Activated naive CD4-positive, alpha-beta T cell (primary cell): ENCODE measurements at places on chromosomes 7 and 10.

GRCh38 chr7:37198906-37199485 is 249.7 kb downstream of the ELMO1 start:
- DNase-seq = peak; percentile 53

DNA sequence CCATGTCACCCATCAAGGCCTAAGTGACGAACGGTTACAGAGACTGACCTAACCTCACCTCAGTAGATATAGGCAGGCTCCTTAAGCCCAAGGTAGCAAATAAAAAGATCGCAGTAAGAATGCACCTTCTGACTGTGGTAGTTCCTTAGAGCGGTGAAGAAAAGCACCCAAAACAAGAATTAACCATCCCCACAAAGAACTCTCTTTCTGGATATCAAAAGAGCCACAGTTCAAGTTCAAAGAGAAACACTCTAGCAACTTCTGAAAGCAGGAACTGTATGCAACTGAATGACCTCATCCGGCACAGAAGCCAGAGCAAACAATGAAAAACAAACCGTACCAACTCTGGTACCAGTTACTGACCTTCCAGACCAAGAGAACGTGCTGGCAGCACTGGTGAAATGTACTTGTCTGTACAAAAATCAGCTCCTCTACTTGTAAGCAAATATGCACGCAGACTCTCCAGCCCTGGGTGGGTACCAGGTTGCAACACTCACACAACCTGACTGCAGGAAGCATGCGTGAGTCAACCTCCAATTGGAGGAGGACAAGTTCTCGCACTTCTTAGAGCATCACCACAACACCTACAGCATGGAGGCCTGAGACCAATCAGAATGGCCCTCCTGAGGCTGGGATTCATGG is 202.7 kb downstream of the FAM107B start:
- no peak for DNase-seq

GRCh38 chr7:37007268-37007667 is 283.0 kb upstream of the AOAH start:
- DNase-seq = no peak

DNA sequence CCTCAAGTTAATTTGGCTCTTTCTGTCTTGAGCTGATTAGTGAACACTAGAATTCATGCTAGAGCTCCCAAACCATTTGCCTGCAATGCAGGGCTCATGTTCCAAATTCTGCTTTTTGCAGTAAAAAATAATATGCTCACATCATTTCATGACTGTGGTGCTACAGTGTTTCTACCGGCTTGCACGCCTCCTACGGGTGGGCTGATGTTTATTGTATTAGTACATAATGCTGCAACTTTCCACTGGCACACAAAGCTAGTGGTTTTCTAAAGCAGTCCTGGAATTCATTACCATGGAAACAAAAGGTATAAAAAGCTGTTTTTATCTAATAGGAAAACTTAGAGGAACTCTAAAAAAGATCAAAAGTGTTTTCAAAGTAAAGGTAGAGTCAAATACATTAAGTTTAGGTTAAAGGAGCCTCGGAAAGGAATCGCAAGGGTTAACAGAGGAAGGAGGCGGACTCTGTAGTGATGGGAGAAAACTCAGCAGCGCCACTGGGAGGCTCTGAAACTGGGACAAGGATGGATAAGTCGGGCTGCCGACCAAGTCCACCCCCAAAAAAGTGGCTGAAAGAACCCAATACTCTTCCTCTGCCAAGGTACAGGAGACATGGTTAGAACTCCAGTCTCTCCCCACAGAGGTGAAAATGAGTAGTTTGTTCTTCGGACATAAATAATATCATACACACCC is 25.9 kb downstream of the GRM8 start:
- DNase-seq = no peak

DNA sequence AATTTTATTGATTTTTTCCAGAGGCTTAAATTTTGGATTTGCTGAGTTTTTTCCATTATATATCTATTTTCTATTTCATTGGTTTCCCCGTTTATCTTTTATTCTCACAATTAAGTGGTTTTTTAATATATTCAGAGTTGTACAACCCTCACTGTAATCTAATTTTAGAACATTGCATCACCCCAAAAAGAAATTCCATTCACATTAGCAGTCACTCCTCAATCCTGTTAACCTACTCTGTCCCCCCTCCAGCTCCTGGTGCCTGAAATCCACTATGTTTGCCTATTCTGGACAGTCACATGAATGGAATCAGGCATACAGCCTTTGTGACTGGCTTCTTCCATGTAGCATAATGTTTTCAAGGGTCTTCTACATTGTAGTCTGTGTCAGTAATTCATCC is 55.8 kb upstream of the ITGA8 start:
- no peak for DNase-seq

GRCh38 chr10:22435650-22436049 is 90.4 kb downstream of the SPAG6 start:
- DNase-seq = peak; percentile 2

DNA sequence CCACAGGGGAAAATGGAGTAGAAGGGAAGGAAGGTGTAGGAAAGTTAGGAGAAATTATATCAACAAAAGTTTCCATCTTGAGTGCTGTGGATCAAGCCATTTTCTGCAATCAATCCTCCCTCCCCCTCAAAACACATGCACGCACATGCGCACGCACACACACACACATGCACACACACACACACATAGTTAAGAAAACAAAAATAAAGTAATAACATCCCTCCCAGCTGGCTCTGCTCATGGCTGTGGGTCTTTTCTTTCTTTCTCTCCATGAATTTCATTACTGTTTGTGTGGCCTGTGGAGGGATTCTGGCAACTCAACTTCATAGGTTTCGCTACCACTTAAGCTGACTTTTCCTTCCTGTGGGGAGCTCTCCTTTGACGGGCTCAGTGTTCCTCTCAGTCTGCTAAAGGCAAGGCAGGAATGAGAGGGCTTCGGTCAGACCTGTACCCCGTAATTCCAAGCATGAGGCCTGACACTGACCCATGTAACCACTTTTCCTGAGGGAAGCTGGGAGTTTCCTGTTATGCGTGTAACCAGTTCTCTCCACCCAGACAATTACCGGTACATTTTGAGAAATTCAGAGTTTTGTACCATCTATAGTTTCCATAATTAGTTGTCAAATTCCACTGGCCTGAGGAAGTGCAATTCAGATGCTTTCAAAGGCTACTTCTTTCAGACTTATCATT is 79.8 kb downstream of the ZNF92 start:
- DNase-seq = no peak

DNA sequence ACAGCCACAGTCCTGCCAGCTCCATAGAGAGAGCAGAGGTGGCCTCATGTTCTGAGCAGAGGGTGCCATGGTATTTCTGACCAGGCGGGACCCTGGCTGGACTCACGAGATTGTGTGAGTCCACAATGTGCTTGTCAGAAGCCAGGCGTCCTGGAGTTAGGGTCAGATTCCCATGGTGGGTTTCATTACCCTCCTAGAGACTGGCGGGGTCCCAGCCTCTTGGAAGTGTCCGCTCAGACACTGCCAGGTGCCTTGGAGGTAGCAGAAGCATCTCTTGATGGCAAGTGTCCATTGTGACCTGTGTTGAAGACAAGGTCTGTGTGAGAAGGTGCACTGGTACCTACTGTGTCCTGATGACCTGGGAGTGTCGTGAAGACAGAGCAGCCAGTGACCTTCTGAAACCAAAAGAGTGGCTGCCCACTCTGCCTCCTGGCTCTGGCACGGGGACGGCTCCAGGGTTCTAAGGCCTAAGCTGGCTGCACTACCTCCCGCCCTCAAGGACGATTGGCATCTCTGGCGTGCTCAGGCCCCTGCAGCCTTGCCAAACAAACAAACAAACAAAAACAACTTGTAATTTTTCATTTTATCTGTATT is 56.8 kb downstream of the MGMT start:
- no peak for DNase-seq

DNA sequence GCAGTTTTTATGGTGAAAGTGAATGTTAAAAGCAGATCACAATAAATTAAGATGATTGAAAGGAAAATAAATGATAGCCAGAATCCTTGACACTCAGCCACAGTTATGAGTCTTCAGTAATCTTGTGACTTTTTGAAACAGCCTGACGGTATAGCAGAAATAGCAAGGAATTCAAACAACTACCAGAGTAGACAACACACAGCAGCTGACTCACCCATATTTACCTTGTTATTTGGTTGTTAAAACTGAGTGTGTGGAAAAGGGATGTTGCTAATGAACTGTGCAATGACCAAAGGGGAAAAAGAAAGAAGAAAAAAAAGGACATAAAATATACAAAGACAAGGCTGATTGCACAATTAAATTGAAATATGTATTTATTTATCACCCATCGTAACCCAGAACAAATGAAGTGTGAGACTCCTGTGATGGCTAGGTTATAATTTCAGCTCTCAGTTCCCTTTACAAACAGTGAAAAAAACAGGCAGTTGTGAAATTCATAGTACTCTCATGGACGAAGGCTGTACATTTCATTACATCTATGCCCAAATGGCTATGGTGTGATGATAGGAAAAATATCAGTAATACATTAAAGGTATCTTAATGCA is 1023.0 kb upstream of the SORCS1 start:
- DNase-seq = no peak

DNA sequence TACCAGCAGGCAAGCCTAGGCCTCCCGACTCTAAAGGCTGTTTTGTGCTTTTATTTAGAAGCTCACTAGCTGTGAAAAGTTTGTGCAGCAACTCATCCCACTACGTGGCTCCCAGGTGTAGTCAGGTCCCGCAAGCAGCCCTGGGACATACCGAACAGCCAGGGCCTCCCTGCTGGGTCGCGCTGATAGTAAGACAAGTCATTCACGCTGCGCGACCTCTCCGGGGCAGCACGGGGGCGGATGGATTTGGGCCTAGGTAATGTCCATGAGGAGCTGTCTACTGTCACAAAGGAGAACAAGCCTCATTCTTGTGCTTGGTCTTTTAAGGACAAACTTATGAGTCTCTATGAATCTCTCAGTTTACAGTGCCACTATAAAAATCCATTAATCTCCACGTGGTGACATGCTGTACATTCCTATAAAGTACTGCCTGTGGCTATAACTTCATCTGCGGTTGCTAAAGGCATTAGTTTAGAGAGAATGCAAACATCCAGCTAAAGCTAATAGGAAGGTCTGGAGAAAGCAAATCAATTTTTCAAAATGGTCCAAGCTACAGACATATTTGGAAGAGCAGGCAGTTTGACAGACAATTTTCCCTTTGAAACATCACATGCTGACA is 546.8 kb downstream of the PHTF2 start:
- no peak for DNase-seq

DNA sequence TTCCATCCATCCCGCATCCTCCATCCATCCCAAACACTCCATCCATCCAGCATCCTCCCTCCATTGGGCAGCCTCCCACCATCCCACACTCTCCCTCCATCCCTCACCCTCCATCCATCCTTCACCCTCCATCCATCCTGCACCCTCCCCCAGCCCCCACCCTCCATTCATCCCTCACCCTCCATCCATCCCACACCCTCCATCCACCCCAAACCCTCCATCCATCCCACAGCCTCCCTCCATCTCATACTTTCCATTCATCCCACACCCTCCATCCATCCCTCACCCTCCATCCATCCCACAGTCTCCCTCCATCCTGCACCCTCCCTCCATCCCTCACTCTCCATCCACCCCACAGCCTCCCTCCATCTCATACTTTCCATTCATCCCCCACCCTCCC is 60.4 kb downstream of the FOXI2 start:
- DNase-seq = no peak
